ENCODE measurements at places on chromosomes 7 and 10.

DNA sequence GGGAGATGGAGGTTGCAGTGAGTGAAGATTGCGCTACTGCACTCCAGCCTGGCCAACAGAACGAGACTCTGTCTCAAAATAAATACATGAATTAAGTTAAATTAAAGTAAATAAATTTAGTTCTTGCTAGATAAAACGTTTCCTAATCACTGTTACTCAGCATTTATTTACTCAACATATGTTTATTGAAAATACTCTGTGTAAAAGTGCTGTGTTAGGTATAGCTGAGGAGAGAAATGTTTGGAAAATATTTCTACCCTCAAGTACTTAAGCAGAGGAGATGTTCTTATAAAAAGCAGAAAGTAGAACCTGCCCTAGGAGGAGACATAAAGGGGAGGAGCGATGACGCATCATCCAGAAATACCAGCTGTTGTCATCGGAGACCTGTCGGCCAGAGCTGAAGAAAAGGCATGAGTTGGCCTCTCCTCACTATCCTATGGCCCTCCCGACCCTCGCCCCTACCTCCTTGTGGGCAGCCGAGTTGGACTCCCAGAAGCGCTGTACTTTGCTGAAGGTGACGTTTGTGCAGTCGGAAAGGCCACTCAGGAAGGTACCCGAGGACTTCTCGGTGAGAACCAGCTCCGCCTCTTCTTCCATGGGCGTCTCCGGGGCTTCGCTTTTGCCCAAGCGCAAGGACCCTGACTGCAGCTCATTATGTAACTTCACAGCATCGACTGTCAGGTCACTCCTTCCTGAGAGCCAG, 1.1 kb downstream of the RRP12 start:
- no peak for DNase-seq

- peak; percentile 32 for DNase-seq
Observed at GRCh38 chr10:73908853-73909539, 1.9 kb upstream of the PLAU start.

DNA sequence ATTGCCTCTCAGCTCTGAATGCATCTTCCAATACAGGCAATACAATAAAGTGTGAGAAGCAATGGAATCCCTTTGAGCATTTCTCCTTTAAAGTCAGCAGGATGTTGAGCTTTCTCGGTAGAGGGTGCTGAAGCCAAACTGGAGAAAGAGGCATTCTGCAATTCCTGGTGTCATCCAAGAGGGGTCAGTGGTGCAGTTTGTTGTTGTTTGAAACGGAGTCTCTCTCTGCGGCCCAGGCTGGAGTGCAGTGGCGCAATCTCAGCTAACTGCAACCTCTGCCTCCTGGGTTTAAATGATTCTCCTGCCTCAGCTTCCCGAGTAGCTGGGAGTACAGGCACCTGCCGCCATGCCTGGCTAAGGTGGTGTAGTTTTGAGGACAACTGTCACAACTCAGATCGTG, 486.5 kb downstream of the CALN1 start:
- no peak for DNase-seq

DNA sequence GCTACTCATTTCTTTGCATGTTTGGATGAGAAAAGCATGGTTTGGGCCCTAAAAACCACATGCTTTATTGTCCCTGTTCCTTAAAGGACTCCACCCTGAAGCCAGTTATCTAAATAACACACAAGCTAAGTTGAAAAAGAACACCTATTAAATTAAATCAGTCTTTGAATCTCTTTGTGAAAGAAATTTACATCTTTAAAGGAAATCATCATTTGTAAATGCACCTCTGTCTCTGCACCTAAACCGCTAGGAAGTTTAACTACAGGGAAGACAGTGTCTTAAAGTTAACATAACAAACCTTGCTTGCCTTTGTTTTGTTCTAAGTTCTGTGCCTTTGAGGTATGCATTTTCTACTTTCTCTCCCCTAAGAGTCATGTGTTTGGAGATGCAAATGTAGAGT, 52.6 kb downstream of the HTR7 start:
- no peak for DNase-seq

DNA sequence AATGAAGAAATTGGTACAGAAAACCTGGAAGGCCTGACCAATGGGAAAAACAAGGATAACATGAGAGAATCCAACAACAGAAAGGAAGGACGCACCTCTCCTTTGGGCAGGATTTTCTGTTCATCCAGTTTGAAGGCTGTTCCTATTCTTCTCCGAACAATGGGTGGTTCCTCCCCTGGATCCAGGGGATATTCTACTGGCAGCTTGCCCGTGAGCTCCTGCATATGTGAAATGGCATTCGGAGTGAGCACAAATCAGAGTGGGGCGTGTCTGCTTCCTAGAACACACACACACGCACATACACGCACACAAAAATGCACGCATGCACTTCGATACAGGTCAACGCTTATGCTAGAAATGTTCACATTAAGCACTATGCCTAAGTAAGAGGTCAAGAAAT, 83.5 kb downstream of the PRPF18 start:
- DNase-seq = no peak

GRCh38 chr7:103009466-103010185, 65.0 kb downstream of the FBXL13 start:
- DNase-seq = no peak

GRCh38 chr7:85897967-85898366, 711.1 kb upstream of the SEMA3D start:
- no peak for DNase-seq

GRCh38 chr7:91265693-91266066, 1.4 kb downstream of the FZD1 start:
- DNase-seq = no peak

DNA sequence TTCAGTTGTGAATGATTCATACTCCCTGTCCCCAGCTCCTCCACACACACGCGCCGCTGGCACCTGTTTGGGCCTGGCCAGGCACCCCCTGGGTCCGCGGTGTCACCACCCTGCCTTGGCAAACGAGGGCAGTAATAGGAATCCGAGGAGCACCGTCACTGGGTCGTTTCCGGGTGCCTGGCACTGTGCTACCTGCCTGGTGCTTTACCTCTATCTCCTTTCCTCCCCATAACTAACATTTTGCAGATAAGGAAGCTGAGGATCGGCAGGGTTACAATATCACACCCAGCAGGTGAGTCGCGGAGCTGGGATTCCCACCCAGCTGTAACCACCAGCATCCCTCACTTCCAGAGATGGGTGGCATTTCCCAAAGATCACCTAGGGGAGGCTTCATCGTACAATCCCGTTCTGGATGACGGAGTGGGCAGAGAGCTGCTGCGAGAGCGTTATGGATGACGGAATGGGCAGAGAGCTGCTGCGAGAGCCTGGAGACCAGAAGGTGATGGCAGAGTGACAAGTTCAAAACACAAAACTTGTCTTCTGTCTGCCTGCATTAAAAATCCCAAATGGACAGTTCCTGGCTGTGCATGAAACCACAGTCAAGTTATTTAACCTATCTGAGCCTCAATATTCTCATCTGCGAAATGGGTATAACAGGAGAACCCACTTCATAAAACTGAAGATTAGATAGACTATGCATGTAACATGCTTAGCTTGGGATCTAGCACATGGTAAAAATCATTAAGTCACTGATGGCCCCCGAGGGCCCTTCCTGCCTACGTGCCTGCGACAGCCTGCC, 1.1 kb upstream of the HSPA12A start:
- no peak for DNase-seq

- no peak for DNase-seq
Observed at GRCh38 chr10:88989824-88990383, 694 bp upstream of the FAS start.

DNA sequence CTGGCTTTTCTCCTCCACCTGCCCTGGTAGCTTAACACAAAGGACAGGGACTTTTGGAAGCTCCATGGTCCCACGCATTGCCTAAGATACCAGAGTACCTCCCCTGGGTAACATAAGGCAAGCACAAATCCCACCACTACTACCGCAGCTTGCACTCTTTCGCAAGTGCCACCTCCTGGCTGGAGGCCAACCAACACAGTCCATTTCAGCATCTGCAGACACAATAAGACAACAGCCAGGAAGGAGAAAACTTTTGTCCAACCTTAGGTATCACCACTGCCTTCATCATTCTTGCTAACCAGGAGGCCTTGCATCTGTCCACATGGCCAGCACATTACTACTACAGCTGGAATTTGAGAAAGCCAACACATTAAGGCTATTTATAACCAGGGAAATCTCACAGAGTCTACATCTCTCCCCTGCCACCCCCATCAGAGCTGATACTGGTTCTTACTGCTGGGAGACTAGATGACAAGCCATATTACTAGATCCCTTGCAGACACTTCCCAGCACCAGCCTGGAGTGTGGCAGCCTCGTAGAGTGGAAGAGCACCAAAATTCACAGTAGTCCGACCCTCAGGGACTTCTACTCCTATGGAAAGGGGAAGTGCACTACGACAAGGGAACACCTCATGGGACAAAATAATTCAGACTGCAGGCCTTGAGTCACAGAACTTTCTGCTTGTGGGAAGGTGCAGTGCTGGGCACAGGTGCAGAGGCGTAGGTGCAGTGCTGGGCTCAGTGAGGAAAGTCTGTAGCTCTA, 39.8 kb upstream of the CDK13 start:
- no peak for DNase-seq

- DNase-seq = no peak
Observed at GRCh38 chr10:127486355-127486754, 62.8 kb upstream of the NPS start.

- DNase-seq = no peak
Observed at GRCh38 chr10:31381766-31382316, 62.8 kb downstream of the ZEB1 start.

GRCh38 chr10:97042081-97042480, 143.7 kb downstream of the SLIT1 start:
- DNase-seq = no peak

GRCh38 chr10:43598446-43598845, 7.8 kb upstream of the ZNF485 start:
- DNase-seq = no peak

DNA sequence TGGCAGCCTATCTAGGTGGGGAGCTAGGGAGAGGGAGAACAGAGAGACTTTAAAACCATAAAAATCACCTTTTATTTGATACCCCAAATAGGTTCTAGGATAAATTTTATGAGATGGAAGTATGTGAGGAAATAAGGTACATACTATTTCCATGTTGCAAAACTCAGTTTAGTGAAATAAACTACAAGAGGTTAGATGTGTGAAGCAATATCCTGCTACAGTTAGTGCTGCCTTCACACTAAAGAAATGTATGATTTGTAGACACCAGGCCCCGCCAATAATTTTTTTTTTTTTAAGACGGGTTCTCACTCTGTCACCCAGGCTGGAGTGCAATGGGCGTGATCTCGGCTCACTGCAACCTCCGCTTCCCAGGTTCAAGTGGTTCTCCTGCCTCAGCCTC, 34.4 kb upstream of the RSBN1L start:
- no peak for DNase-seq

DNA sequence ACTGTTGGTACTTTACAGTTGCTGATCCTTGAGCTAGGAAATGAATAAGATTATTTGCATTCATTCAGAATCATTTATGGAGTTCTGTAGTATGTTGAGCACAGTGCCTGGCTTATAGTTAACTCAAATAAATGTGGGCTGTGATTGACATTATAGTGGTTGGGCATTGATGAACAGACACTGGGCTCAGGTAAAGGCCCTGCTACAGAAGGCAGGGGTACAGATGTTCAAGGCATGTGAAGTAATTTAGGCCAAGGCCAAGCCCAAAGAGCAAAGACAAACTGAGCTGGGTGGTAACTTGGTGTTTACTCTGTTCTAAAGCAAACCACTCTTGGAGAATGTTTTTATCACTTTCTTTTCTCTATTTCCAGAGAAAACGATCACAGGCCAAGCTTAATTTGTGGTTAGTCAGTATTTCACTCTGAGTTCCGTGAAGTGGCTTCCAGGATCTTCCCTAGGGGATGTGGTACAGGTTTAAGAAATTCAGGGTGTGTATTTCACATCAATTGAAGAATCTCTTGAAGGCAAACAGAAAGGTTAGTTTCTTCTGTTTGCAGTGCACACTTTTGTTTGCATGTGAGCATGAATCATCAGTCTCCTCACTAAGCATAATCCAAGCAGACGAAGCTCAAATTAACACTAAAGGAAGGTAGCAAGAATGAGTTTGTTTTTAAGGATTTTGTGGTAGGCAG, 113.9 kb upstream of the PRR15 start:
- DNase-seq = no peak

DNA sequence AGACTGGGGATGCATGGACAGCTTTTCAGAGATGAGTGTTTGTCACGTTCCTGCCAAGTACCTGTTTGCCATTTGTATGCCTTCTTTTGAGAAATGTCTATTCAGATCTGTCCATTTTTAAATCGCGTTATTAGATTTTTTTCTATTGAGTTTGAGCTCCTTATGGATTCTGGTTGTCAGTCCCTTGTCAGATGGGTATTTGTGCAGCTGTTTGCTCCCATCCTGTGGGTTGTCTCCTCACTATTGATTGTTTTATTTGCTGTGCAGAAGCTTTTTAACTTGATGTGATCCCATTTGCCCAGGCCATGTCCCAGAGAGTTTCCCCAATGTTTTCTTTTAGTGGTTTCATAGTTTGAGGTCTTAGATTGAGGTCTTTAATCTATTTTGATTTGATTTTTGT, 5.5 kb upstream of the PRKAR1B start:
- no peak for DNase-seq

DNA sequence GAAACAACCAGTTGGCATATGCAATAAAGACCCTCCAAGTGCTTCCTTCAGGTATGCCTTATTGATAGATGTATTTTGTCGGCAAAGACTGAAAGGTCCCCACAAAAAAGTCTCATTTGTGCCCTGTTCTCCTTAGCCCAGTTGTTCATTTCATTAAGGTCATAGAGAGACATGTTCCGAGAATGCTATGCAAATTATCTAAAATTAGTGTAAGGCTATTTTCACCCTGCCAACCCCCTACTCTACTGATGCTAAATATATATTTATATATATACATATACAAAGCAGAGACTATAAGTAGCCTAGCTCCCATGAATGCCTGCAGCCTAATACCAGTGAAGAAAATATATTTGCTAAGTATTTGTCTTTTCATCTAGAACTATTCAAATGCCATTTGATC, 96.7 kb upstream of the ADO start:
- DNase-seq = no peak

GRCh38 chr7:101088858-101089529, 3.7 kb downstream of the TRIM56 start:
- DNase-seq = no peak

- DNase-seq = no peak
Observed at GRCh38 chr7:5681423-5681822, 100.0 kb downstream of the RNF216 start.

DNA sequence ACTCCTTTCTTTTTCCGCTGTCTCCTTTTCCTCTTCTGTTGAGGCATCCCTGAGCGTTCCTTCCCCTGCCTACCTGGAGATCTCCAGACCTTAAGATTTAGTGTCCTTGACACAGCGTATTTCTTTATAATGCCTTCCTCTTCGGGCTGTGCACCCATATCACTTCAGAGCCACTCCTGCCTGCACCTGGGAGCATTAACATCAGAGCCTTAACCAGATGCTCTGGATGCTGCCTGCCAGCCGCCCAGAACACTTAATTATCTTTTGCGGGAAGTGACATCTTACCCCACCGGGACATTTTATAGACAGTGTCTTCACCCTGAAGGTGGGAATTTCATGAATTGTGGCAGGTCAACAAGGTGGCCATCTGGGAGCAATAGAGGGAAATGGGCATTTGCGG, 24.2 kb downstream of the UBTD1 start:
- no peak for DNase-seq

All from activated effector memory CD4-positive, alpha-beta T cell treated with Interleukin-2 at 50 U/mL for 16 hours (primary cell).